Stimulated activated CD4-positive, alpha-beta T cell treated with anti-CD3 and anti-CD28 coated beads, TNF-alpha, amount 100 ng/mL, for 24 hours (primary cell): ENCODE measurements at places on chromosomes 12 and 14.

DNA sequence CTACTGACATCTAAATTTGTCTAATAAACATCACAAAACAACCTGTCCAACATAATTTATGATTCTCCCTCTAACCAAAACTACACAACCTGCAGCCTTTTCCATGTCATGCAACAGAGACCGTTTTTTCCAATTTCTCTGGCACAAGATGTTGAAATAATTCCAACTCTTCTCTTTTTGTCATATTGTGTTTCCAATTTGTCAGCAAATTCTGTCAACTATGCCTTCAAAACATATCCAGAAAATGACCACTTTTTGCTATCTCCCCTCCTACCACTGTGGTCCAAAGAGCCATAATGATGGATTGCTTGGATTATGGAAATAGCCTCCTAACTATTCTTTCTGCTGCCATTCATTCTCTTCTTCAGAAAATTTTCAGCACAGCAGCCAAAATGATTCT lies 31.3 kb upstream of the SSTR1 start:
- DNase-seq, result no peak

GRCh38 chr12:102848832-102849231 lies 68.2 kb downstream of the PAH start:
- no peak for DNase-seq

DNA sequence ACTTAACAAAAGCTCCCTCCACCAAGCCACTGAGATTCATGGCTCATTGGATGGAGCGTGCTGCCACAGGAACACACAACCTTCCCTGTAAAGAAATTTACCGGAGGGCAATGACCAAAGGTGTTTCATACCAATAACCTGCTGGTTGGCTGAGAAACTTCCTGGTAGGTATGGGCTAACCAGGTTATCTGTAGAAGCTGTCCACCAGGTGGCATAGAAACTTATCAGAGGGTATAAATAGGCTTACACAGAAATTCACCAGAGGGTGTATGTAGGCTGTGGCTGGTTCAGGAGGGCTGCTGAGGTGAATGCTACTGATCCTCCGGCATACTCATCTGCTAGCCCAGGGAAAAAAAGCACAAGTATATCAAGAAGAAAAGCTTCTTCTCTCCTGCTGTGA lies 27.1 kb upstream of the MTERF2 start:
- no peak for DNase-seq

DNA sequence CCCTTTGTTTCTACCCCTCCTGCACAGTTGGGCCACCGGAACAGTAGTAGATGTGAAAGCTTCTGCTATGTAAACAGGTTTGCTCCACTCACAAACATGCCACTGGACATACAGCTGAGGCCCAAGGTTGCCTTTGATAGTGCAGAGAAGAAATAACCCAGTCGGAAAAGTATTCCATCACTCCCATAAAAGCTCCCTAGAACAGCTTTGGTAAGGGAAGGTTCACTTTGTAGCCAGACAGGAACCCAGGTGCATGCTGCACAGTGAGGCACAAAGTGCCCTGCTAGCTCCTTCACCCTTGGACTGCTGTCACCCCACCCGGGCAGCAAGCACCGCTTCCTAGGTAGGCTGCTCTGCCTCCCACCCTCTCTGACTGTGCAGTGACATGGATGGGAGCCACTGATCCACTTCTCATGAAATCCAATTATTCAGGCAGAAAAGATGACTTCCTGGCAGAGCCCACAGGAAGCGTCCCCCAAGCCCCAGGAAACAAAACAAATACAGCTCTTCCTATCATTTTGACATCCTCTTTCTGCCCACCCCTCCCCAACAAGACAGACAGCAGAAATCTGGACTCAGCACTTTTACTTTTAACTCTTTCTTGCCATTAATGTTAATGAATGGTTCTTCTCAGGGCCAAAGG lies 100.2 kb downstream of the SRGAP1 start:
- DNase-seq, result no peak

DNA sequence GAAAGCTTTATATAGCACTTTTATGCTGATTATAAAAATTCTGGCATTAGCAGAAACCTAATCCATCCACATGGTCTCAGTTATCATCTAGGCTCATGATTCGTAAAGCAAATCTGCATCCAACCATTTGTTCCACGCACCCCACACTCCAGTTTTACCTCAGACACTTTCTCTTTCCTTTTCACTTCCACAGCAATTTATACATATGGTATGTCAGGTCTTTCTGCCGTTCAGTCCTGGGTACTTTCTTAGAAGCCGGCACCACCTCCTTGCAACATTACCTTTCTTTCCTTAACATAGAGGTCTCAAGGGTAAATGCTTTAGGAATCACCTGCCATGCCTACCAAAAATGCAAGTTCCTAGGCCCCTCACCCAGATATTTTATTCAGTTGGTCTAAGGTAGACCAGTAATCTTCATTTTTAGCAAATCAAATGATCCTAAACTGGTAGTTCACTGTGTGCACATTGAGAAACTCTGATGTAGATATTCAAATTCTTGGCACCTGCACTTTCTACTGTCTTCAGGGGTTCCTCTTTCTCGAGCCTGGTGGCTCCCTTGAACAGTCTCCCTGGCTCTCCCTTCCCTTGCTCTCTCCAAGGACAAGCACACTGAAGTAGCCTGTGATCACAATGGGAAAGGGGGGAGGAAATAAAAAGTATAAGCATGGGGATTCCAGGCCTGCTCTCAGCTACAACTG lies 2.8 kb upstream of the KRAS start:
- DNase-seq, result no peak

GRCh38 chr12:103627189-103627855 lies 40.2 kb downstream of the STAB2 start:
- no peak for DNase-seq
